ENCODE measurements at places on chromosomes 16 and 17.

DNA sequence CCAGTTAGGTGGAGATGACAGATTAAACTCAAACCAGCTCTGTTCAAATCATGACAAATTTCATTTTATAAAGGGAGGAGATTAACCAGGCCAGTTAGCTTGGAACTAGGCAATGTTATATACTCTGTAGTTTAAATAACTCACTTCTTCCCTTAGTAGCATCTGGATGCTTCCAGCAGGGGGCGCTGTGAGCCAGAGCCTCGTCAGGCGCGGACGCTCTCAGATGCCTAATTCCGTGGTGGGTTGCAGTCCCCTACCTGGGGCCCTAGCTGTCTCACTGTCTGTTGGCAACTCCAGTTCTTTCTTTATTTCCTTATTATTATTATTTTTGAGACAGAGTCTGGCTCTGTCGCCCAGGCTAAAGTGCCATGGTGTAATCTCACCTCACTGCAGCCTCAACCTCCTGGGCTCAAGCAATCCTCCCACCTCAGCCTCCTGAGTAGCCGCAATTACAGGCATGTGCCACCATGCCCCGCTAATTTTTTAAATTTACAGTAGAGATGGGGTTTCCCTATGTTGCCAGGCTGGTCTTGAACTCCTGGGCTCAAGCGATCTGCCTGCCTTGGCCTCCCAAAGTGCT, 17.3 kb upstream of the WFDC1 start:
- peak; percentile 78 for DNase-seq

GRCh38 chr16:48860341-48860740, 250.4 kb upstream of the N4BP1 start:
- DNase-seq, result no peak

DNA sequence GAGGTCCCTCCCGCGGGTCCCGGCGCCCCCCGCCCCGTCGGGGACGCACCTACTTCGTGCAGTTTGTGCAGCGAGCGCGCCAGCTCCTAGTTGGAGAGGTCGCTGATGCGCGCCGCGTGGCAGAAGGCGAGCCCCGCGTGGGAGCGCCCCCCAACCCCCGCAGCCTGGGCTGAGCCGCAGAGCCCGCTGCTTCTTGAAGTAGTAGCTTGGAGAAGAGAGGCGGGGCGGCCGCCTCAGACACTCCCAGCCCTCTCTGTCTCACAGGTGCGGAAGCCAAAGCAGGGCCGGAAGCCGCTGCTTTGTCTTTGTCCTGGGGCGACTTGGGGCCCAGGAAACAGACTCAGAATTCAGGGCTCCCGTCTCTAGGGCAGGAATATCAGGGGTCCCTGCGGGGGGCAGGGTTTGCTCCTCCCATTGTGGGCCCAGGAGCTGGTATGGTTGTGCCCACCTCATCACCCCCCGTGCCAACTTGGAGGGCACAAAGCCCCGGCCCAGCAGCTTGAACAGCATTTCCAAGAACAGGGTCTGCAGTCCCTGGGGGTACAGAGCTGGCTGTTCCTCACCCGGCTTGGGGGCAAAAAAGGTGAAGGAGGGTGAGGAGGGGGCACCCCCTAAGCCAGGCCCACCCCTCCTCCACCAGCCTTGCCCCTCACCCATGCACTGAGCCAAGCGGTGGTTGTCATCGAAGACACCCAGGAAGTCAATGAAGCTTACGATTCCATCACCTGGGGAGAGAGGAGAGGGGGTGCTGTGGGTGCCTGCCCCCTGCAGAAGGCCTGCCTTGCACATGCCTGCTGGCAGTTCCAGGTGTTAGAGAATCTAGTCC, 13.5 kb downstream of the SPATA32 start:
- no peak for DNase-seq

GRCh38 chr17:72761431-72761830, 331.1 kb downstream of the SLC39A11 start:
- DNase-seq, result no peak

GRCh38 chr16:73323880-73324279, 276.0 kb upstream of the ZFHX3 start:
- no peak for DNase-seq

Data from suppressor macrophage treated with lipopolysaccharide for 4 hours (primary cell).